ENCODE measurements at places on chromosomes 6 and 20.

- DNase-seq: no peak
These were observed 38.4 kb upstream of the FBXL4 start for GRCh38 chr6:98986071-98986615.

- no peak for DNase-seq
These were observed 310.8 kb downstream of the QKI start for GRCh38 chr6:163725008-163725941.

- no peak for DNase-seq
These were observed at the start of gene MC3R for GRCh38 chr20:56247954-56248782. TSS of gene MC3R (plus strand) at chr20:56248732. CDS start at chr20:56248844, 112 bp downstream.

GRCh38 chr20:25076731-25077609 is 5.0 kb downstream of the VSX1 start:
- no peak for DNase-seq

DNA sequence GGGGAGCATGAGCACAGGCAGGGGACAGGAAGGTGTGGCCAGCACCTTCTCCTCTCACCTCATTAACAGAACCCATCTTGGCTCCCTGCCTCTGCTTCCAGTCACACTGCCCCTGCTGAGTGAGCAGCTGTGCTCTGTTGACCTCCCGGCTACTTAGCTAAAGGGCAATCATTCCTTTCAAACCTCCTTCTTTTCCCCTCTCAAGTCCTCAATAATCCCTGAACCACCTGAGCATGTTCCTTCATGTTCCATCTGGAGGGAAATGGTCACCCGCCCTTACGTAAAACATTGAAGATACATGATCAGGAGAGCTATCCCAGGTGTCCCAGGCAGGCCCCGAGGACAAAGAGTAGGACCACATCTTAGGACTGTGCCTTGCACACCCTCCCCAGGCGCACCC is 21.7 kb upstream of the MRPS10 start:
- DNase-seq: no peak

DNA sequence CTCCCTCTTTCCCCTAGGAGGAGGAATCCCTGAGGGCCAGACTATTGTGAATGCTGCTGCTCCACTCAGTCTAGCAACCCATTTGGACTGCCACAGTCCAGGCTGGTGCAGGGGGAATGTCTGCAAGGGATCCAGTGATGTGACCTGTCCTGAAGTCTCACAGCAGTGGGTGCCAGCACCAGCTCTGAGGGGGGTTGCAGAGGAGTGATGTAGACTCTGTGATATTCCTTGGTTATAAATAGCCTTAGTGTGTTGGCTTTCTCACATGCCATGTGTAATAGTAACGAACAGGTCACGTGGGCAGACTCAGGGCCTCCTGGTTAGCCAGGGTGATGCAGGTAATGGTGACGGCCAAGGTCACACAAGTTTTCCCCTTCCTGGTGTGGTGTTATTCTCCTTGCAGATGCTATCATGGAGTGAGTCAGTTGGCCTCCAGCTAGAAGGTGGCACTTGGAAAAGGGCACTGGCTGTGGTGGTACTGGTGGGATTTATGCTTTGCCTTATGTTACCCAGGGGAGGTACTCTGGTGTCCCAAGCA is 404.4 kb downstream of the UTRN start:
- no peak for DNase-seq

DNA sequence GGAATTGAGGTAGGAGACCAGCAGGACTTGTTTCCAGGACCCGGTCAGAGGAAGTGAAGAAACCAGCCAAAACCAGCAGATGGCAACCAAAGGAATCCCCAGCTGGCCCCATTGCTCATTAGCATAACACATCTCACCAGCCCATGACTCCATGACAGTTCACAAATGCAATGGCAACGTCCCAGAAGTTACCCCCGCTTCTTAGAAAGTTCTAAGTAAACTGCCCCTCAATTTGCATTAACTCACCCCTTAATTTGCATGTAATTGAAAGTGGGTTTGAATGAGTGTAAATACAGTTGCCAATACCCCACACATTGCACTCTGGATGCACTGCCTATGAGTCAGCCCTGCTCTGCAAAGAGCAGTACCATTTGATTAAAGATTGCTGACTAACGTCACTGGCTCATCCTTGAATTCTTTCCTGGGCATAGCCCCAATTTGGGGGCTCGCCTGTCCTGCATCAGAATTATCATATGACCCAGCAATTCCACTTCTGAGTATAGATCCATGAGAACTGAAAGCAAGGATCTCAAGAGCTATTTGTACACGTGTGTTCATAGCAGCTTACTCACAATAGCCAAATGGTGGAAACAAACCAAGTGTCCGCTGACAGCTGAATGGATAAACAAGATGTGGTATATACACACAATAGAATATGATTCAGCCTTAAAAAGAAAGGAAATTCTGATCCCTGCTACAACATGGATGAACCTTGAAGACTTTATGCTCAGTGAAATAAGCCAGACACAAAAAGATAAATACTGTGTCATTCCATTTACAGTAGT is 36.4 kb downstream of the MYLK4 start:
- no peak for DNase-seq

DNA sequence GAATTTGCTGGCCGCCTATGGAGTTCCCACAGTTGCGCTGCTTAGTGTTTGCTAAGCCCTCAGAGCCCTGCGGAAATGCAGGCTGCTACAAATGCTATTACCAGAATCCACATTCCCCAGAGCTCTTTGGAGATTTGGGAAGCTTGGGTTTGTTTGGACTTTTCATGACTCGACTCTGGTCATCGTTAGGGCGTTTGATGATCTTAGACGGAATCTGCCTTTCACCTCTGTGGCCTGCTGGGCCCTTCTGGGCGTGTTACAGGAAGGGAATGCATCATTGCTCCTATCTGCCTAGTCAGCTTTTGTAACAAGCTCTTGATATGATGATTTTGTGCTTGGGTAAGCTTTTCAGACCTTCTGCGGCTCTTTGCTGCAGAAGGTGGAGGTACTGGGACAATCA is 50.8 kb downstream of the EYA2 start:
- DNase-seq: no peak

GRCh38 chr20:22496817-22497216 is 87.6 kb downstream of the FOXA2 start:
- DNase-seq: no peak

DNA sequence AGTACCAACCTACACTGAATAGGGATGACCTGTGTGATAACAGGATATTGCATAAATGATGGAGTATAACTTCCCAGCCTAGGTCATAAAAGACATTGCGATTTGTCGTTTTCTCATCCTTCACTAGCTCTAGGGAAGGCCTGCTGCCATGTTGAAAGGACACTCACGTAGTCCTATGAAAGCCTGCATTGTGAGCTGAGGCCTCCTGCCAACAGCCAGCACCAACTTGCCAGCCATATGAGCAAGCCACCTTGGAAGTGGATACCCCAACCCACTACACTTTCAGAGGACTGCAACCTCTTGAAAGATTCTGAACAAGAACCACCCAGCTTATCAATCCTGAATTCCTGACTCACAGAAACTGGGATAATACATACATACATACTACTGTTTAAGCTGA is 3.5 kb upstream of the PANK2 start:
- DNase-seq: no peak

GRCh38 chr6:27507041-27507956 is 34.4 kb upstream of the ZNF184 start:
- no peak for DNase-seq

DNA sequence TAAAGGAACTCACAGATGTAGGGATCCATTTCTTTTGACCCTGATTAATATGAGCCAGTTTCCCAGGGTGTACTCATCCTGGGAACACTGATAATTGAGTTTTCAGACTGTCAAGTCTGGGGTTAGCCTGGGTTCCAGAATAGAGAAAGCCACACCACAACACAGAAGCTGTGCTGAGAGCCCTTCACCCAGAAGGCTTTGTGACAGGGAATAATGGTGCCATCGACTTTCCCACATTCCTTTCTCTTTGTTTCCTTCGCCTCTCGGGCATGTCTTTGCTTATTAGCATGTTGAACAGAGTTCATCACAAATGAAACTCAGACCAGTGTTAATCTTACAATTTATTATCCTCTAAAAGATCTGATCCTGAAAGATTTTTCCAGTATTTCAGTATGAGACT is 95.0 kb downstream of the TCP11 start:
- no peak for DNase-seq

GRCh38 chr20:63238514-63239125 is 2.9 kb downstream of the BIRC7 start:
- no peak for DNase-seq

GRCh38 chr6:24720131-24720603 is 1.2 kb upstream of the C6orf62 start:
- DNase-seq: peak; percentile 70

- no peak for DNase-seq
These were observed 195.8 kb downstream of the ZFAND3 start for GRCh38 chr6:38015341-38015740.

DNA sequence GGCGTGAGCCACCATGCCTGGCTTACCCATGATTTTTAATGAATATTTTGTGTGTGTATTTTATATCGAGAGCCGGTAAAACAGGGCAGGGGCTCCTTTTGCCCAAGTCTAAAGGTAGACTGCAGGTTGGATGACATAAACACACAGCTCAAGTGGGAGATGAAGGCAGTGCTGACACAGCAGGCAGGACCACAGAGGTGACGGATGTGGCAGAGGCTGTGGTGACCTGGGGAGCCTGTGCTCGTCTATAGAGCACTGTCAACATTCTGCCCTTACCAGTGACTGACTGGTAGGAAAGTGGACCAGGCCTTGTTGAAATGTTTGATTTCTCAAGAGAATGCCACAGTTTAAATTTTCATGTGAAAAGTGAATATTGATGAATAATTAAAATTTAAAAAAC is 137.5 kb downstream of the ZFP64 start:
- DNase-seq: no peak

GRCh38 chr20:10217721-10218410 is 764 bp upstream of the SNAP25 start:
- DNase-seq: peak; percentile 58

GRCh38 chr6:14704383-14705271 is 541.2 kb upstream of the JARID2 start:
- no peak for DNase-seq

DNA sequence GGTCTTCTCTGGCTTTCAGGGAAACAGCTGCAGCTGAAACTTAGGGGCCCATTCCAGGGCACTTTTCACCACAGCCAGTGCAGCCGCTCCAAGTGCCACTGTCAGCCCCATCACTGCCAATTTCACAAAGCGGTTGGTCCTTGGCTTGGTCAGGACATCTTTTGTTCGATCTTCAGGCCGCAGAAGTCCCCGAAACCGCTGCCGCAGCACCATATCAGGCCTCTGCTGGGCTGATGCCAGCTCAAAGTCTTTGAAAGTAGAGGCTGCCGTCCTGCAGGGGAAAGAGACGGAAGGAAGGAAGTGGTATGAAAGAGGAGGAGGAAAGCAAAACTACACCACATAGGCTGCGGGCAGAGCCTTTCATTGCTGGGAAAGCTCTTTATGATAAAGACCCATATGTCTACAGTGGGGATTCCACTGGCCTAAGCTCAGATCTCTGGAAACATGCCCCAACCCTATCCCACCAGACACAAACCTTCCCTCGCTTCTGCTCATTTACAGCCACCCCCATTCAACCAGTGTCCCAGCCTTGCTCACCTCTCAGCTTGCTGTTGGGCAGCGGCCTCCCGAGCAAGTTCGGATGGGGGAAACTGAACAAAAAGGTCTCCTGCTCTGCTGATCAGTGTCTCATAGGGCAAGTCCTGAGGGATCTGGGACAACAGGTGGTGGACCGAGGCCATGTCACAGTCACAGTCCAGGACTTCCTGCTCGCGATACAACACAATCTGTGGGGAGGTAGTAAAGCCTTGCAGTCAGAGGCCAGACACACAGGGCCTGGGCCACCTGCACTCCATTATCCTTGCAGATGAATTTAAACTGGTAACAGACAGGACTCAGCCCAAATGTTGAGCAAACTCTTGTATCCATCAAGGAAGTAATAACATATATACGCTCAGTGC is 23.5 kb downstream of the TBC1D20 start:
- DNase-seq: no peak

GRCh38 chr20:1108437-1108920 is 9.9 kb upstream of the PSMF1 start:
- peak; percentile 29 for DNase-seq

DNA sequence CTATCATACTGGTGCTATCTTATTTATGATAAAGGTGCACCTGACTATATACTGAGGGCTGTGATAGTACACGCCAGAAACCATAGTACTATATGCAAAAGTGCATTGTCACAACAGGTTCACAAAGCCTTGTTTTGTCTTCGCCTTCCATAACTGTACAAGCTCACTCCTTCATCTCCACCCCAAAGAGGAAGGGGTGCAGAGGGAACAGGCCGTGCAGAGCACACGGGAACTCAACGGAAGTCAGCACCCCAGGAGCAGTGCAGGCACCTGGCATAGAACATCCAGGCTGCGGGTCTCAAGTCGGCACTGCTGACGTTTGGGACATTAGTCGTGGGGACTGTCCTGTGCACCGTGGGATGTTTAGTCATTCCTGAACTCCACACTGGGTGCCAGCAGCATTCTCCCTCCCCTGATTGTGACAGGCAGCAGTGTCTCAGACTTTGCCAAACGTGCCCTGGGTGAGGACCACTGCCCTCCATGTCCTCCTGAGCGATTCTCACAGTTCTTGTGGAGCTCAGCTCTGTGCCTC is 99.7 kb downstream of the PXDC1 start:
- DNase-seq: no peak

GRCh38 chr6:44253307-44254101 is 3.8 kb downstream of the SLC35B2 start:
- DNase-seq: no peak

GRCh38 chr20:51404297-51405060 is 138.0 kb downstream of the NFATC2 start:
- DNase-seq: no peak

GRCh38 chr6:170282512-170283158 is 8.2 kb downstream of the DLL1 start:
- DNase-seq: no peak

DNA sequence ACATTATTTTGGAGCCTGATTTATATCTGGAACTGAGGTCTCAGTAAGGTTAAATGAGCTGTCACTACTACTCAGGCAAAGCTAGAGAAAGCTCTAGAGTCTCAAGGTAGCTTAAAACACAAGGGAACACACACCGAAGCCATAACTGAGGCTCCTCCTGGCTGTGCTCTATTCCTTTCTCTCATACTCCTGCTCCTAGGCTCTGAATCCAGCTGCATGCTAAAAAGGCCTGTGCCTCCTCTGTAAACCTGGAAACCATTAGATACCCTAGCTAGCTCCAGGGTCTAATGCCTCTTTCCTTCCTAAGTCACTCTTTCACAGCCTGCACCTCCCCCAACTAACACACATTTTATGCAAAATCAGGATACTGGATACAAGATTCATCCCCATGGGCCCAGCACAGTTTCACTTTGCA is 17.1 kb downstream of the RIPOR2 start:
- DNase-seq: no peak

DNA sequence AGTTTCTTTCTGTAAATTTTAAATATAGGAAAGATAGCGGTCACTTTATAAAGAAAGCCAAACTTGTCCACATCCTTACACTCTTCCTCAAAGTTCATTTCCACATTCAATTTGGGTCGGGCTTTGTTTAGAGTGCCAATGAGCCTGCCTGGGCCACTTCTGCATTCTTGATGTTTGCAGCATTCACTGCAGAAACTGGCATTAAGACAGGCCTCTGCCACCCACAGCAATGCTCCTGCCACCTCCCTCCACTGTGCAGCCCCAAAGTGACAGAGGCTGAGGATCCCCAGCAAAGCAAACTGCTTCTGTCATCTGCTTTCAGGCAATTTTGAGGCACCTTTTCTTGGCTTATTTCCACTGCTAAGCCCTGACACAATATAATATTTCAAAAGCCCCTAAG is 61.2 kb downstream of the TNFAIP3 start:
- DNase-seq: peak; percentile 19

GRCh38 chr20:2883726-2884637 is 10.7 kb downstream of the PTPRA start:
- DNase-seq: no peak

Data from hippocampal formation (tissue), 2 donors.